ENCODE measurements at places on chromosomes 1 and 21.

DNA sequence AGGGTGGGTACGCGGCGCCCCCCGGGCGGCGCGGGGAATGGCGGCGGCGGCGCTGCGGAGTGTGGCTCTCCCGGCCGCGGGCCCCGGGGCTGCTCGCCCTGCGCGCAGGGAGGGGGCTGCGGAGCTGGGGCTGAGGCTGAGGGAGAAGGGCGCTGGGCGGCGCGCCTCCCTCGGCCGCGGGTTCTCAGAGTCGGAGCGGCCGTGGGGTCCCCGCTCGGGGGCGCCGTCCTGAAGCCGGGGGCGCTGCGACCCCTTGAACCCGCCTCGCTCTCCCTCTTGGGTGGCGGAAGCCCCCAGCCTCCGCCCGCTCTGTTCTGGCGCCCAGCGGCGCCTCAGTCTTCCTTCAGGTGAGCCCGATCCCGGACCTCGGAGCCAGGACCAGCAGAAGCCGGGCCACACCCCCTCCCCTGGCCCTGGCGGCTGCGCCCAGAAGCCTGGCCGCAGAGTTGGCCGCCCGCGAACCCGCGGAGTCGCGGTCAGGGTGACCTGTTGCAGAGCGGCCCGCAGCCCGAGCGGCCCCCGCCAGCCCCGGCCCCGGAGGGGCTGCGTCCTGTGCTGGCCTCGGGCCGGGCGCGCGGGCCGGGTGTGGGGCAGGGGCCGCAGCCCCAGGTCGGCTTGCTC lies 532 bp downstream of the RALGPS2 start:
- DNase-seq = no peak

DNA sequence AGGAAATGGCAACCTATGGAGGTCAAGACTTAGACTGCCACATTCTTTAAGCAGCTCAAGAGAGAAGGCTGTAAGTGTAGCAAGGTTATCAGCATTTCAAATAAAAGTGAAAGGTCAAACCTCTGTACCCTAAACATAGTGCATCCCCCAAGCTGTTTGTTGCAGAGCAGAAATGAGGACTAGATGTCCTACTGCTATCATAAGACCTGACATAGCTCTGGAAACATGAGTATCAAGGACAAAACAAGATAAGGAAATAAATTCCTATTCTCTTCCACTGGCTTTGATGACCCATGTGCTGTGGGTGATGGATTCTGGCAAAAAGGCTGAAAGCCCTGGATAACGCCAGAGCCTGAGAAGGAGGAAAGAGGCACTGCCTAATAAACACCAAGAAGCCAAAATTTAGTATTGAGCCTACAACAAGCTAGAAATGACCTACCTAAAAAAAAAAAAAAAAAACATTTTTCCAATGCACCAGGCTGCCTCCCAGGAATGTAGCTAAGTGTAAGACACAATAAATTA lies 35.9 kb downstream of the URB1 start:
- DNase-seq = no peak

DNA sequence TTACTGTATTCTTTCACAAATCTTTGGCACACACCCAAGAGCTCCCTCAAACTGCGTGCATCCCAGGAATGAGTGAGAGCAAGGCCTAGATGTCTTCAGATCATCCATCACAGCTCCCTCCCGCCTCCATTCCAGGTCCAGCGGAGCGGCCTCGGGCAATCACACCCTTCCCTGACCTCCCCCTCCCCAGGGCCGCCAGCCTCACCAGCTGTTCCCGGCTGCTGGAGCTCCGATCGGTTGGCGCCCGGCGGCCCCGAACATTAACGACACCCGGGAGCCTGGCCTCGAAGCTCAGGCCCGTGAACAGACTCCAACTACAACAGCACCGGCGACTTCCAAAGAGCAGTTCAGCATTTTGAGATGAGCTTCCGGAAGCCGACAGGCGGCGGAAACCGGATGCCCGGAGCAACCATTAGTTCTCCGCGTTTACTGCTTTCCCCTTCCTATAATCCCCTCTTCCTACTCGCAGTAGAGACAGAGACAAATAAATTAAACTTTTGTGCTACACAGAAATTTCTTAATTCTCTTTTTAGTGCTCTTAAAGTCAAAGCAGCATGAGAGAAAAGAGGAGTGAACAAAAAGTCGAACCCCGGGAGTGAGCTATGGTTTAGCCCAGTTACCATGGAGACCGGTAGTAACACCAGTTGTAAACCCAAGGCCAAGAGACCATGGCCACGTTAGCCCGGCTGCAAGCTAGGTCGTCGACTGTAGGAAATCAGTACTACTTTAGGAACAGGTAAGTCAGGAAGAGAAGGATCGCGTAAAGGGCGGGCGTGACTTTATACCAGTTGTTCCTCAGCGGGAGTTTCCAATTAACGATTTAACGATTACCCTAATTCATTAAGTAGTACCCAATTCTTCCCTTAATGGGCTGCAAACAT lies at the start of the genes GPATCH2 and SPATA17:
GPATCH2 (minus strand) TSS at position 380 of the 881 bp plus-strand sequence; CDS start at position 261, 119 bp downstream.
SPATA17 (plus strand) TSS at position 634 of the 881 bp plus-strand sequence; CDS start at position 669, 35 bp downstream.
- DNase-seq = peak; percentile 79

DNA sequence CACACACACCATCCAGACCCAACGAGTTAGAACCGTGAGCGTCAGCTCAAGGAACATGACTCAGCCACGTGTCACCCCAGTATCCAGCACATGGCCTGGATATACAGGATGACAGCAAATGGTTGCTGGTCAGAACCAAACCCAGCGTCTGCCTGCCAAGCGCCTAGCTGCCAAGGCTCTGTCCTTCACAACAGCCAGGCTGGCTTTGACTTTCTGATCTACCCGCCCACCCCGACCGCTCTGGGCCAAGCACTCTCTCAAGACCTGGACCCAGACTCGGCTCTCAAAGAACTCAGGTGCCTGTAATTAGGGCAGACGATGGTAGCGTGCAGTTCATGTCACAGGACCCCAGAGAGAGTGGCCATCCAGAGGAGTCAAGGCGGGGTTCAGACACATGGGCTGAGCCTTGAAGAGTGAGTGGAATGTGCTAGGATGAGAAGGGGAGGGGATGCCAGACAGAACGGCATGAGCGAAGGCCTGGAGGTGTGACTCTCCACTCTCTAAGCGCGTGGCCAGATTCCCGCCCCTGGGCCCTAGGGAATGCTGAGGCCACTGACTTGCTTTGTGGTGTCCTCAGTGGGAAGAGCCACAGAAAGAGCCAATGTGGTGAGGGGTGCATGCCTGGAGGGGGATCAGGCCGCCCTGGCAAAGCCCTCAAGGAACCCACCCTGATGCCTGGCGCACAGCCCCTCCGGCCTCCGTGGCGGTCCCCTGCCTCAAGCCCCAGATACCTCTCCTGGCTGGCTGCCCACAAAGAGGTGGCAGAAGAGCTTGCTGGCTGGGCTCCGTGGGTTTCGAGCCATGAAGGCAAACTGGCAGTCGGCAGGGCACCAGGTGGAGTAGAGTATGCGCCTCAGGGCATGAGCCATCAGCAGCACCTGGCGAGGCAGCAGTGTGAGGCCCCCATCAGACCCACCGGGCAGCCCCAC lies 7.0 kb downstream of the SH2D5 start:
- DNase-seq = peak; percentile 74

DNA sequence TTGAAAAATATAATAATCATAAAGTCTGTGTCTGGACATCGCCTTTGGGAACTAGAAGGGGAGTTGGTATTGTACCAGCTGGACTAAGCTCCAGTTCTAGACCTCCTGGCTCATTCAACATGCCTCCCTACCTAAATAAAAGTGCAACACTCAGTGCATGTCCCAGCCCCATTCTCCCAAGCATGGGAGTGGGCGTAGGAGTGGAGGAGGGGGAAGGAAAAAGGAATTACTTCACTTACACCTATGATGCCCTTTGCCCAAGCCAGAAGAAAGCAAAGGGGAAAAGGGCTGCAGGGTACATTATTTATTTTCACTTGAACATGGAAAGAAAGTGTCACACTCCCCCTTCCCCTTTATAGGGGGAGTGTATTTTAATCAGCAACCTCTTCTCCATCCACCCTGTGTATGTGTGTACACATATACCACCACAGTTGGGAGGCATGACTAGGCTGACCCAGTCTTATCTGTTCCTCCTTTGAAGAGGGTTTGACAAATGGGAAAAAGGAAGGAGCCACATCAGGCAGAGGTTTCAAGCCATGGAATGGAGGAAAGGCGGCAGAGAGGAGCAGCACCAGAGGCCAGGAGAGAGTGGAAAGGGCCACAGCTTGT lies 3.2 kb downstream of the NIT1 start:
- DNase-seq = no peak

DNA sequence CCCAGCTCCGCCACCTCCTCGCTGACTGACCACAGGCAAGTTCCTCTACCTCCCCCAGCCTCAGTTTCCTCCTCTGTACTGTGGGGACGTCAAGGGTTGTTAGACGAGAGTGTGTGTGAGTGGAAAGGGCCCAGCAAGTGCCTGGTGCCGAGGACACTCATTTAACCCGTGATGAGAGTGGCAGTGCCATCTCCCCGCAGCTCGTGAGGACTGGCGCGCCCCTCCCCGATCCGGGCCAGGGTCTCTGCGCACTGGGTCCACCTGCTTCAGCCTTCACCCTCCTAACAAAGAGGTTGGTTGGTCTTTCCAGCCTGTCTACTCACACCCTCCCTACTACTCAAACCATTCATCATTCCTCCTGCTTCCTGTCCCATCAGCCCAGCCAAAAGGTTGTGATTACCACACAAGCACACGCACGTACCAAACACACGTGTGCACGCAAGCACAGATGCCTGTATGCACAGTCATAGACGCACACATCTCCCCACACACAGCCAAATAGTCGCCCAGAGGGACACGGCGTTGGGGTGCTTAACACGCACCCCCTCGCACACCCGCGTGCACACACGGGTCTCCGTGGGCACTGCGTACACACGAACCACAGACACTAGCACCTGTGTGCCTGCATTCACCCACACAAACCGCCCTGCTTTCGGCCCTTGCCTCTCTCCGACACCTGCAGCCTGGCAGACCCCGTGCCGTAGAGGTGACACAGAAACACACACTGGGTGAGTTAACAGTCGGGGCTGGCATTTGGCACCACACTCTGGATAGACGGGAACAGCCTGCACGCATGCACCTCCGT lies 39.3 kb downstream of the TAS1R2 start:
- DNase-seq = no peak

DNA sequence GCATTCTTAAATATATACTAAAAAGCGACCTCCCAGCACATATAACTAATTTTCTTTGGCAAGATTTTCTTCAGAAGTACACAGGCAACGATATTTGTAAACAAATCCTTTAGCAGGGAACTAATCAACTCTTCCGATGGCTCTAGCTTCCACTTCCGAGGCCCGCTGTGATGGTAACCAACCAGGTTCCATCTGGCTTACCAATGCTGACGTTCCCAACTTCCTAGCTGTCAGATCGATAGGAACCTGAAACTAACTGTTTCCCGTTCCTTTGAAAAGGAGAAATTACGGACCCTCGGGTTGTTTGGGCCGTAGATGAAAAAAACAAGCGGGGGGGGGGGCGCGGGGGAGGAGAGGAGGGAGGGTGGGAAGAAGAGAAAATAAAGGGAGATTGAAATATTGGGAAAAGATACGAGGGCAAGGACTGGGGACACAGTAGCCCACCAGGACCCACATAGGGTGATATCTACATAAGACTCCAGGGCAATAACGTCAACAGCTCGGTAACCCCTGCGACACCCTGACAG lies 513 bp downstream of the GTF2B start:
- no peak for DNase-seq

DNA sequence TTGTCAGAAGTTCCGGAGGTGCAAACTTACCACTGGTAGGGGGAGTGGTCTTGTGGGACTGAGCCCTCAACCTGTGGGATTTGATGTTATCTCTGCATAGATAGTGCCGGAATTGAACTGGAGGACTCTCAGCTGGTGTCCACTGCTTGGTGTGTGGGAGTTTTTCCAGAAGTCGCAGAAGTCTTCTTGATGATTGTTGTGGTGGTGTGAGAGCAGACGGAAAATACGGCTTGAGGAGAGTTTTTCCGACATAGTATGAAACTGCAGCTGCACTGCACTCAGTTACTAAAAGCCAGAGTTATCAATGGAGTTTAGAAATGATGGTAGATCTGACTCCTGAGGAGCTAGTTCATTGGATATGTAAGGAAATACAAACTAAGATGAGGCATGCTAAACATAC lies 14.9 kb downstream of the RGS5 start:
- DNase-seq = no peak

DNA sequence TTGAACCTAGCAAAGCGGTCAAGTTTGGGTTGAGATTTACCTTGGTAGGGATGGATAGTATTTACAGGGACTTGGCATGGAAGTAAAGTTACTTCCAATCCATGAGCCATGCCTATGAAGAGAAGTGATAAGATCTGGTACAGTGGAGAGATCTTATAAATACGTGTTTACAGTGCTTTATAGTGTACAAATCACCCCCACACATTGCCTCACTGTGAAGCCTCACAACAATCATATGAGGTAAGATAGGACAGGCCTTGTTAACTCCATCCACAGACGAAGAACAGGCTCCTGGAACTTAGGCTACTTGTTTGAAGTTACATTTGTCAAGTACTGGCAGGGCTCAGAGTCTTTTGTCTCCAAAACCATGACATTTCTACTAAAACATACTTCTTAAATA lies 159.8 kb downstream of the PLPPR4 start:
- DNase-seq = no peak

DNA sequence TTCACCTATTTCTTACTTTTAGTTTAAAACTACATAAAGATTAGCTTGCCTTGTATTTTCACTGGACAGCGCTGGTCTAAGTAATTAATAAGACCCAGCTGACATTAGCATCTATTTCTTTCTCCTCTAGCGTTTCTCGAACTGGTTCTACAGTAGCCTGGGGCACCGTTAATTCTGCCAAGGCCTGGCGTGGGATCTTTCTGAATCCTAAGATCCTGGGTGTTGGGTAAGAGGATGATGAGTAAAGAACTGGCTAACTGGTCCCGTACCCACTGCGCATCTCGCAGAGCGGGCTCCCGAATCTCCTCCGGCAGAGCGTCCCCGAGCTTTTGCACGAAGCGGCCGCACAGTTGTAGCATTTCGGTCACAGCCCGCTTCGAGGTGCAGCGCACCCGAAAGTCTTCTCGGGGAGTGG lies 309 bp downstream of the NSL1 start:
- peak; percentile 27 for DNase-seq

DNA sequence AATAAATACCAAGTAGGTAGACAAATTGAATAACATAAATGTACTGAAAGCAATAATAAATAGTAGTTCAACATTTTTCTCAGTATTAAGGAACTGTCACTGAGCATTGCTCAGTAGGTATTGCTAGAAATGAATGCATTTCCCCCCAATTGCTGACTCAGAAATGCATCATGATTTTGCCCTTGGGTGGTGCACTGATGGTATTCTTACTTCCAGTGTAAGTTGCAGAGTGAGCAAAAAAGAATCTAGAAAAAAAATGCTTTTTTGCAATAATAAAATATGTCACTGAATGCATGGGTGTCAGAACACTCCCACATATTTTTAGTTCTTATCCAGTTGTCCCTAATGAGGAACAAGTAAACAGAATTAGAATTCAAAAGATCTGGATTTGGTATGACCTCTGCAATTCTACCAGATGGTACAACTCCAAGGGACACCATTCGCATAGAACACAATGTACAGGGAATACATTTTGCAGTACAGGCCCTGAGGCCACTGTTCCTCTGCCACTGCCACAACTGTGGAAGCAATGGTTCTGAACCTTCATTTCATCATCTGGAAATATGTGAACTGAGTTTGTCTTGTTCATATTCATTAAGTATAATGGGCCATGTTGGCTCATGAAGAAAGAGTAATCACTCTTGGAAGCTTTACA lies 78.0 kb downstream of the ATP6V1G3 start:
- DNase-seq = no peak

GRCh38 chr21:46562472-46562871 lies 42.4 kb downstream of the S100B start:
- DNase-seq = no peak

- no peak for DNase-seq
These were observed 369.7 kb downstream of the MATN1 start for GRCh38 chr1:30353637-30354036.

- DNase-seq = no peak
These were observed 12.6 kb upstream of the ADORA3 start for GRCh38 chr1:111516005-111516535.

Data from NCI-H1436 treated with DMSO at 0.1 percent for 48 hours (cell line).